A549 treated with AZD2906 at 1 μM for 4 hours (cell line): ENCODE measurements at places on chromosomes 3 and 15. TPM values are rescaled to one million over a fixed set of nuclear protein-coding genes. Genes with fewer than 3 reads are reported as not detected.

The CHDH gene
- total RNA-seq: 1.8 to 3.3 TPM (median 2.0 TPM) in 5 replicates

The SCN5A gene
- 0.80 to 1.4 TPM (median 1.0 TPM) in 5 replicates for total RNA-seq

The HGD gene
- 17.9 to 23.4 TPM (median 20.8 TPM) in 5 replicates for total RNA-seq

The SH2D7 gene
- total RNA-seq: not detected in 5 replicates

The NAALADL2 gene
- 0.09 to 0.28 TPM (median 0.15 TPM) in 4 of 5 replicates, not detected in the other for total RNA-seq

The STAC gene
- total RNA-seq: 1.8 to 2.6 TPM (median 1.9 TPM) in 5 replicates

The SI gene
- not detected in 5 replicates for total RNA-seq

The TMC3 gene
- total RNA-seq: not detected in 5 replicates

The STRIT1 gene
- total RNA-seq: not detected in 5 replicates

The RETNLB gene
- total RNA-seq: not detected in 5 replicates

The PPARG gene
- 36.7 to 41.7 TPM (median 39.5 TPM) in 5 replicates for total RNA-seq

The NAA80 gene
- total RNA-seq: 5.1 to 7.9 TPM (median 7.0 TPM) in 5 replicates

The CYP1A2 gene
- total RNA-seq: not detected in 5 replicates

The COX17 gene
- total RNA-seq: 99.5 to 114 TPM (median 103 TPM) in 5 replicates

The LDHAL6B gene
- not detected in 5 replicates for total RNA-seq

The LTF gene
- not detected in 5 replicates for total RNA-seq

The FANCD2OS gene
- not detected in 5 replicates for total RNA-seq

The GOLGA8S gene
- total RNA-seq: 0.11 to 0.17 TPM (median 0.14 TPM) in 5 replicates

The DCLK3 gene
- total RNA-seq: 0.01 TPM in 1 of 5 replicates, not detected in the others

The ZBTB47 gene
- total RNA-seq: 5.3 to 6.5 TPM (median 5.8 TPM) in 5 replicates

The CGNL1 gene
- total RNA-seq: 0.46 to 0.79 TPM (median 0.56 TPM) in 5 replicates

The AZI2 gene
- 36.8 to 48.1 TPM (median 40.6 TPM) in 5 replicates for total RNA-seq

The GOLGA8J gene
- 0.09 to 0.15 TPM in 2 of 5 replicates, not detected in the others for total RNA-seq
